Activated CD4-positive, alpha-beta T cell treated with anti-CD3 and anti-CD28 coated beads, Interleukin-2, amount 10 ng/mL, durations not matched to agents 7 days and 5 days (primary cell): ENCODE measurements at places on chromosomes 11 and 22. TPM values are rescaled to one million over a fixed set of nuclear protein-coding genes. Genes with fewer than 3 reads are reported as not detected.

The PHOX2A gene
- total RNA-seq, result not detected

The DNAJB7 gene
- not detected for total RNA-seq

The PATE2 gene
- not detected for total RNA-seq

The TBX10 gene
- total RNA-seq, result not detected

The CYB5R3 gene
- 91.9 TPM for total RNA-seq

The NAALADL1 gene
- total RNA-seq, result 7.3 TPM

The OR8J3 gene
- not detected for total RNA-seq

The ASRGL1 gene
- total RNA-seq, result 1.2 TPM

The OR6T1 gene
- total RNA-seq, result not detected

The TEX54 gene
- total RNA-seq, result 0.48 TPM

The MRGPRX4 gene
- total RNA-seq, result not detected

The TUBA8 gene
- 2.2 TPM for total RNA-seq
